NCI-H1694 treated with DMSO at 0.1 percent for 48 hours (cell line): ENCODE measurements at places on chromosomes 5 and 9.

DNA sequence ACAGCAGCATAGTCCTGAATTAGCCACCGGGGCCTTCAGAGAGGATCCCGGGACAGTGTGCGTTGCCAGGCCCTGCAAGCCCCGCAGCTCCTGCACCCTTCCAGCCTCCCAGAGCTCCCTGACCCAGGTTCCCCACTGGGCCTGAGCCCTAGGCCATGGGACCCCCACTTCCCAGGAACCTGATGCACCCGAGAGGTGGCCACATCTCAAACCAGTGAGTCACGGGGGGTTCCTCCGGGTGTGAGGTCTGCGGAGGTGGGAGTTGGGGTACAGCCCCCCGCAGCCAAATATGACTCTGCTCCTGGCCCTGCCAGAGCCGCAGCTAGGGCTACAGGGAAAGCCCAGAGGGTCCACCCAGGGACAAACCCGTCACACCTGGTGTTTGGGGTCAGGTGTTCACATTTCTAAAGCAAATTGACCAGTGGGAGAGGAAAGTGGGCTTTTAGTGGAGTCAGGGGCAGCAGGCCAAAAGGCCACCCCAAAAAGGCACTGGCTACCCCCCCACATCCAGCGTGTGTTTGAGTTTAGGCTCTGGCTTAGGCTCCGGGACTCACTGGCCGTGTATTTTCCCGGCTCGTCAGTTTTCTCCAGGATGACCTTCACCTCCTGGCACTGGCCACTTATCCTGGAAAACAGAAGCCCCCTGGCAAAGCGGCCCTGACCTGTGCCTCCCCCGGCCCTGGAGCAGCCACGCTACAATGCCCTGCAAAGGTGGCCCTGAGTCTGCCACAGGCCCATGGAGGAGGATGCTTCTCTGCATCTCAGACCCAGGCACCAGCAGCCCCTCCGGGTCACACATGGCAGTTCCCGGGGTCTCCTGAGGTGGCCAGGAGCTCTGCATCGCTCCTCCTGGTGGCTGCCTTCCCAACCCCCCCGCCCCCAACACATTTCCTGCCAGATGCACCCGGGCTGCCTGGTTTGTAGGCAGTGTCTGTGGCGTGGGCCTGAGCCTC is 17.4 kb upstream of the OBP2B start:
- no peak for DNase-seq

DNA sequence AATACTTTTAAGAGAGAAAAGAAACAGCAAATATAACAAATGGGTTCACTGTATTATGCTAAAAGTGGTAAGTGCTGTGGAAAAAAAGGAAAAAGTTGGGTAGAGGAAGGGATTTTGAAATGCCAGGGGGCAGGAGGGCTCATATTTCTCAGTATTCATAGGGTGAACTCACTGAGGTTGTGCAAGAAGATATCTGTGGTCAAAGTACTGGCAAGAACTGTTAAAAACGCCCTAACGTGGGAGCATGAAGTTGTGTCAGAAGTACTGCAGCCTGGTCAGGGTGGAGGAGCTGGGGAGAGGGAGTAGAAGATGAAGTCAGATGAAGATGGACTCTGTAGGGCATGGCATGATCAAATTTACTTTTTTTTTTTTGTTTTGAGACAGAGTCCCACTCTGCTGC is 31.2 kb upstream of the SLC28A3 start:
- DNase-seq = peak; percentile 2

- no peak for DNase-seq
Measured at GRCh38 chr5:31465291-31465690, 66.6 kb downstream of the DROSHA start.

GRCh38 chr9:89998633-89999032 is 393.8 kb downstream of the GADD45G start:
- no peak for DNase-seq

DNA sequence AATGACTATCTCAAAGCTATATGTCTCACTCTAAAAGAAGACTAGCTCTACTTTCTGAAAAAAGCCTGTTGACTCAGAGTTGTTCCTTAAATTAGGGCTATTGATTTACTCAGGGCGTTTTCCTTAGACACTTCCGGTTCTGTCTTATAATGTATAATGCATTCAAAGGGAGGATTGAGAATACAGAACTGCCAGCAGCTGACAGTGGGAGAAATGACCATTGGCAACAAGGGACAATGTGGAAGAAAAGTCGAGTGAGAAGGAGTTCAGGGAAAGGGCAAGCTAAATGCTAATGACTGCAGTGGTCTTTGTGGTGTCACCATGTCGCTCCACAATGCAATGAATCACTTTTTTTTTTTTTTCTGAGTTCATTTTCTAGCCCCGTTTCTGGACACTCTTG is 65.7 kb upstream of the ANKH start:
- DNase-seq = no peak

DNA sequence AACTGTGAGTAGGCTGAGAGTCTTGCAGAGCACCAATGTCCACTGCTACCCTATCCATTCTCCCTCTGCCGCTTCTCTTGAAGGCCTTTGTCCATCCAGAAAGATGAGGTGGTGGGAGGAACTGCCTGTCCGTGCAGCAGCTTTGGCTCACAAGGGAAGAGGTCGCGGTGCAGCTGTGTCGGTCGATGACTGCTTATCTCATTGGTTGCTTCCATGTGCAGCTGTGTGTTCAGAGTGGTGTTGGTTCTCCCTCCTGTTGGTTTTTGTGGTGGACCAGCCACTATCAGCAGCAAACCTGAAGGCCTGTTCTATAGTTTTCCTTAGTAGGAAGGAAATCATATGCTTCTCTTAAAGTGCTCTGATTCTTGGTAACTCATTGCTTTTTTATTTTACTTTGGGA is 40.7 kb downstream of the SPTAN1 start:
- DNase-seq = no peak

DNA sequence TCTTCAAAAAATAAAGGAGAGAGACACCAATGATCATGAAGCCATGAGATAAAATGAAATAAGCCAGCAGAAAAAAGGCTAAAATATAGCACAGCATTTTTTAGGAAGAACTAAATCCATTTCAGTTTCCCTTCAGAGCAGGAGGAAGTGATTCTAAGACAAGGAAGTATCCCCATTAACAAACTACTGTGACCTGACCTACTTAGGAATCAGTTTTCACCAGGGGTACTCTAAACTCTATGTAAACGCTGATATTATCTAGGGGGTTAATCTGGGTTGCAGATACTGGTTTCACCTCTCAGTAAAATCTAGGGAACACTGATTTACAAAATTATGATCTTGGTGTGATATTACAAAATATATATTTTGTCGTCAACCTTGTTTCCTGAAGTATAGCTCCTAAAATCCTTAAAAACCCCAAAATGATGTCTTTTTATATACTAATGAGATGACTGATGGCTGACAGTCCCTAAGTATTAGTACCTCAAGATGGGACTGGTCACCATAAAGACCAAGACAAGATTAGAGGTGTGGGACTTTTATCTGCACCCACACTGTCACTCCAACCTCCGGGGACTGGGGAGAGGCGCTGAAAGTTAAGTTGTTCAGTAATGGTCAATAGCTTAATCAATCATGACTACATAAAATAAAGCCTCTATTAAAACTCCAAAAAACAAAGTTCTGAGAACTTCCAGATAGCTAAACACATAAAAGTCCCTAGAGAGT is 2.9 kb upstream of the FNBP1 start:
- DNase-seq = no peak

DNA sequence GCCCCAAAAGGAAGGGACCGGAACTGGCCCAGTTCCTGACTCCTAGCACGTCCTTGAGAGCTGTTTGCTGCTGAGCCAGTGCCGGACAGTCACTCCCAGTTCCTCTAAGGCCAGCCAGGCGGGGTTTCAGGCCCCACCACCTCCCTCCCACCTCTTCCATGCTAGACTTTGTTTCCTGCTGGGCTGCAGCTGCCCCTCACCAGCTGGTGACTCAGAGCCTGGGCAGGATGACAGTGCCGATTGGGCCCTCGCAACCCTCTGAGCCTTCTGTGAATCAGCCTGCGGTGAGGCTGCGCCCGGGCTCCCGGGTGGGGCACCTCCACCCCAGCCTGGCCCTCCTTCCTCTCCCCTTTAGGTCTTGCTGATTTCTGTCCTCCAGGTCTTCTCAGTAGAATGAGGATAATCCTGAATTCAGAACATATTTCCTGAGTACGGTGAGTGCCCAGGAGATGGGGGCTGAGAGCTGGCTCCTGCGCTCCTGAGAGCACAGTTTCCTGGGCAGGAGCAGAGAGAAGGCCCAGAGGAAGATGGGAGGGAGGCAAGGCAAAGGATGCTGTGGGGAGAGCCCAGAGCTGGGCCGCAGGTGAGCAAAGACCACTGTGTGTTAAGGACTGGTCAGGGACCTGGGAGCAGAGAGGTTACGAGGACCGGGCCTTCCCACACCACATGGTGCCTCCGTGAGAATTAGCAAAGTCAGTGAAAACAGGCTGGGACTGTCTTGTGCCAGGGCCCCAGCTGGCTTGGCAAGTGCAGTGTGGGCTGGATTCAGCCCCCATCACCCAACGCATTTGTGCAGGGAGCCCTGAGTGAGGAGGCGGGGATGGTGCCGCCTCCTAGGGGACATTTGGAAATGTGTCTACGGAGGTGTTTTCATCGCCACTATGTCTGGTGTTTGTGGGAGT is 32.9 kb upstream of the STXBP1 start:
- DNase-seq = peak; percentile 80

DNA sequence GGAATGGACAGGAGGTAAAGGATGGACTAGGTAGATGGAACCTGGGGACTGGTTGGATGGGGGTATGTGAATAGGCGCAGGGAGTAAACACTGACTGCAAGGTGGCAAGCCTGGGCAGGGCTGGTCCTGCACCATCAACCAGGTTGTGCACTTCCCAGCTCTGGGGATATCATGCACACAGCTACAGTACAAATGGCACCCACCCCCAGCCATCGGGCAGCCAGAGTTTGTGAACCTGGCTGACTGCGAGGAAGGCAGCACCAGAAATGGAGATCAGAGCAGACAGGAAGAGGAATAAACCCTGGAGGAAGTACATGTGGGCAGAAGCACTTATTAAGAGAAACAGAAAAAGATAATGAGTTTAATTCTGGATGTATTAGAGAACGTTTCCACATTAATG is 229.1 kb downstream of the ESM1 start:
- DNase-seq = no peak

DNA sequence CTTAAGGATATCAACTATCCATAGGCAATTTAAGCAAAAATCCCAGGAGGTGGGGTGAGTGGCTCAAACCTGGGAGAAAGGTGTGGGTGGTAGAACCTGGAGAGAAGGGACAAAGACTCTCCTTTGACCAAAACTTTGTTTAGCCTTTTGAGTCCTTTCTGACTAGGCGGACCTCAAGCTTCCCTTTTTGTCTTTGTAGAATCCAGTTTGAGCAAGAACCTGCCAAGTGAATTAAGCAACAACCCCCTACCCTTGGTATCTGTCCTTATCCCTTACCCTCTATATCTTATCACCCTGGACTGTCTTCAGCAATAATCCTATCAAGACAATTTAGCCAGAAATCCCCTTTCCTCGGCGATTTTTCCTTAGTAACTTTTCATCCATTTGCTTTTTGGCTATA is 53.5 kb upstream of the SLC28A3 start:
- DNase-seq = no peak

DNA sequence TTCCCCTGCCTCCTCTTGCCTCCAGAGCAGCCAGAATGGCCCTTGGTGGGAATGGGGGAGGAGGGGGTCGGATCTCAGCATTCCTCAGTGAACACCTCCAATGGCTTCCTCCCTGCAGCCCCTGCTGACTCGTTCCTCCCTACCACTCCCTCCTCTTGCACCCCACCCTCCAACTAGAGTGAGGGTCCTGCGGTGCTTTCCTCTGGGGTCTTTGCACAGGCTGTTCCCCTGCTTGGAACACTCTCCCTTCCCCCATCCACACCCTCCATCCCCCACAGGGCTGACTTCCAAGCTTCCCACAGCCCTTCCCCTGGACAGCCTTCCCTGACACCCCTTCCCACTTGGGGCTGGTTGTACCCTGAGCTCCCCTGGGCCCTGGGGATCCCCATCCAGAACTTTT is 70.4 kb upstream of the NEK6 start:
- no peak for DNase-seq

DNA sequence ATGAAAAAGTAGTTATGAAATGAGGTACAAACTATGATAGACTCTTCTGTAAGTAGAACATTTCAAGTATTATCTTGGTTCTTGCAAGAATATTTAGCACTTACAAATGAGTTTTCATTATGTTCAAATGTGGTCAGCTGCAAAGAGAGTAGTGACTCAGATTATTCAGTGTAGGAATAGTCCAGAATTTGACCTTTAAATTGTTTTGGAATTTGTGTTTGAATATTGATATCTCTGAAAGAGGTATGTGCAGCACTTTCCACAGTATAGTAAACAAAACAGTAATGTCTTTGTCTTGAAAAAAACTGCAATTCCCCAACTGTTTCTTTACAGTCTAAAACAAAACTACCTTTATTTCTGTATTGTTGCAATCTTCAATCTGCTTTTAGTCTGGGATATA is 56.1 kb downstream of the WDR70 start:
- no peak for DNase-seq

GRCh38 chr5:91207248-91207647 is 175.9 kb downstream of the ARRDC3 start:
- DNase-seq = no peak

DNA sequence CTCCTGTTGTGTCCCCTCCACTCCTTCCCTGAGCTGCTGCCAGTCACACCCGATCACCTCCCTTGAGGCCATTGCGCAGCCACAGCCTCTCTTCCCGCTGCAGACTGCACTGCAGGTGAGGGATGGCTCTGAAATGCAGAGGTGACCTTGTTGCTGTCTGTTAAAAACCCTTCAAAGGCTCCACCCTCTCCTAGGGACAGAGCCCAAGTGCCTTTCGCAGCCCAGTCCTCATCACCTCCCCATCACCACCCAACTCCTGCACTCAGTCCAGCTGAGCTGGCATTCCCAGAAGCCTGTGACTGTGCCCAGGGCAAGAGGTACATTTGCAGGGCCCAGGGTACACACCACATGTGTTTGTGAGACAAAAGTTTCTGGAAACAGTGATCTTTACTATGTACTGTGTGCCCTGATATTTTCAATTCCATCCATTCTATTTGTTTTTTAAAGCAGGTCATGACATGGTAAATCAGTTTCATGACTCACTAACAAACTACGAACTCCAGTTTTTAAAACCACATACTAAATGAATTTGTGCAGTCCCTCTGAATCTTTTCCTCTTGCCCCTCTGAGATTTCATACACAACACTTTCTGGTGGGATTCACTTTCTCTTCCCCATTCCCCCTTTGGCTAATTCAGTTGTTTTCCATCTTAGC is 73.0 kb upstream of the SPOCK1 start:
- no peak for DNase-seq

- no peak for DNase-seq
Measured at GRCh38 chr9:135714242-135715055, 12.5 kb downstream of the KCNT1 start.

DNA sequence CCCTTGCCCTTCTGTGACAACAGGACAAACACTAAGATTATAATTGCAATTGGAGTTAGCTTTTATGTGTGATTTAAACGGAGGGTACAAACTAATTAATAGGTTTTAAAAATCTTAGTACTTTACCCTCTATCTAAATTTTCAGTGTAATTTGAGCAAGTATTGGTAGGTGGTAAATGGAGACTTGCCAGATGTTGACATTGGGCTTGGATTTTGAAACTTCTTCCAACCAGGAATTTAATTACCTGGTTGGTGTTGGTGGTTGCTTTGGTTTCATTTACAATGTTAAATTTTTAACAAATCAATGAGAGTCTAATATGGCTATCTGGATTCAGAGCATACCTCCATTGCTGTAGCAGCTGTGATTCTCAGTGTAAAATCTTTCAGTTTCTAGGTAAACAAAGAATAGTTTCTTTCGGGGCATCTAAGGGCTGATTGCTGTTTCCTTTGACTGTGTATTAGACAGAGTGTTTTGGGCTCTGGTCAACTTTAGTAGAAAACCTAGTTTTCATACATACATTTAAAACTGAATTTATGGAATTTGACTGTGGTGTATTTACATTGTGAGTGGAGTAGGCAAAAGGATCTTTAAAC is 1.9 kb downstream of the DAPK1 start:
- DNase-seq = no peak
